ENCODE measurements at places on chromosomes 3 and 15.
A peak's percentile ranks its signal among the peaks of the same experiment; 100 is the strongest.

- DNase-seq, result no peak
Observed at GRCh38 chr3:120982608-120983320, 74.8 kb downstream of the STXBP5L start.

GRCh38 chr15:63502843-63503738 lies 1.3 kb upstream of the USP3 start:
- DNase-seq, result peak; percentile 30

DNA sequence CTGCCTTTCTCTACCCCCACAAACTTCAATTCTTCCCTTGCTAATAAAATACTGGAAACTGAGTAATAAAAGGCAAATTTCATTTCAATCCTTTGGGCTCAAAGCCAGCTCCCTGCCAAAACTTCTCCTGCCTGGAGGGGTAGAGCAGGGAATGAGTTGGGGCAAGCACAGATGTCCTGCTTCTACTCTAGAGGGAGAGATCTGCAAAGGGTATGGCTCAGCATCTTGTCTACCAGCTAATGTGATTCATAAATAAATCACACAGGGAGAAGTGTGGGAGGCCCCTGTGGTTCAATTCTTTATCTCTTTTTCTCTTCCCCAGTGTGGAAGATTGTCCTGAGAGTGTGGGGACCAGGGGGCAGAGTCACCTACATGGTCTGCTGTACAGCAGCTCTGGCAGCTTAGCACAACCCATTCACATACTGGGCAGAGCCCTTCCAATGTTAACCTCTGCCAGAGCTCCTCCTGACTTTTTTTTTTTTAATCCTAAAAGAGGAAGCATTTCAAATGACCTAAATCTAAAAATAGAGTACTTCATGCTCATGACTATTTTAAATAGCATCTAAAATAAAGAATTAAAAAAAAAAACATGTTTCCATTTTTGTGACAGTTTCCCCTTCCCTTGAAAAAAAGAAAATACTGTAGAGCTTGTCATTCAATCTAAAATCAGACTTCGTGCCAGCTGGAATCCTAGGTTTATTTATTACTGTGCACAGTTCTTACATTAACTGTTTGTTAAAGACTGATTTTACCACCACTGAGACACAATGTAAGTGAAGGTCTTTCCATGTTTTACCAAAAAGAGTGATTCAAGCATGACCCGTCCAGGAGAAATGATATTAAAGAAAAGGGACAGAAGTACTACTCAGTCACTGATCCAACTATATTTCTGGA lies 1083.7 kb upstream of the CFAP20DC start:
- DNase-seq, result no peak

DNA sequence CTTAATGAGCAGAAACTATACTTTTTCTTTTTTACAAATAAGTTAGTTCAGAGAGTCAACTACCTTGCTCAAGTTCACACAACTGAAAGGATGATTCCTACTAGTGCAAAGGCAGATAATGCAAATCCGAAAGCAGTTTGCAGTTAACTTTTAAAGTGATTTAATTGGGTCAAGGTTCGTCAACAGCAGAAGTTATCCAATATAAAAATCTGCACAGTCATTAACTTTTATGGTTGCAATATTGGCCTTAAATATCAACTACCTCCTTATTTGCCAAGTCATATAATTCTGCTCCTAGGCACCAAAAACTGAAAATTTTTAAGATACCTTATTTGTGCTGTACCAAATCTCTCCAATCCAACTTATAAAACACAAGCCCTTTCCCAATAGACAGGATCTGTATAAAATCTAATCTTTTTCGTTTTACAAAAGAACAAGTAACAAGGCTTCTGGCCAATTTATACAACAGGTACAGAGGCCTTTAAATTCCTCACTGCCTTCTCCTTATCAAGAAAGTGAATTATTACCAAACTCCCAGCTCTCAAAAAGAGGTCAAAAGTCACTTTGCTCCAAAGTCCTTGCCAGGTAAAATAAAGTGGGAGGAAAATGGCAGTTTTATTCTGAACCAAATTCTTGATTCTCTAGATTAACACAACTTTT lies 416.6 kb upstream of the NECTIN3 start:
- no peak for DNase-seq

GRCh38 chr3:171822431-171823106 lies 12.3 kb upstream of the PLD1 start:
- DNase-seq, result no peak

GRCh38 chr3:132225664-132226063 lies 91.5 kb upstream of the ACP3 start:
- no peak for DNase-seq

All from dermis microvascular lymphatic vessel endothelial cell (primary cell).